ENCODE measurements at places on chromosomes 2 and 18.
A peak's percentile ranks its signal among the peaks of the same experiment; 100 is the strongest.

DNA sequence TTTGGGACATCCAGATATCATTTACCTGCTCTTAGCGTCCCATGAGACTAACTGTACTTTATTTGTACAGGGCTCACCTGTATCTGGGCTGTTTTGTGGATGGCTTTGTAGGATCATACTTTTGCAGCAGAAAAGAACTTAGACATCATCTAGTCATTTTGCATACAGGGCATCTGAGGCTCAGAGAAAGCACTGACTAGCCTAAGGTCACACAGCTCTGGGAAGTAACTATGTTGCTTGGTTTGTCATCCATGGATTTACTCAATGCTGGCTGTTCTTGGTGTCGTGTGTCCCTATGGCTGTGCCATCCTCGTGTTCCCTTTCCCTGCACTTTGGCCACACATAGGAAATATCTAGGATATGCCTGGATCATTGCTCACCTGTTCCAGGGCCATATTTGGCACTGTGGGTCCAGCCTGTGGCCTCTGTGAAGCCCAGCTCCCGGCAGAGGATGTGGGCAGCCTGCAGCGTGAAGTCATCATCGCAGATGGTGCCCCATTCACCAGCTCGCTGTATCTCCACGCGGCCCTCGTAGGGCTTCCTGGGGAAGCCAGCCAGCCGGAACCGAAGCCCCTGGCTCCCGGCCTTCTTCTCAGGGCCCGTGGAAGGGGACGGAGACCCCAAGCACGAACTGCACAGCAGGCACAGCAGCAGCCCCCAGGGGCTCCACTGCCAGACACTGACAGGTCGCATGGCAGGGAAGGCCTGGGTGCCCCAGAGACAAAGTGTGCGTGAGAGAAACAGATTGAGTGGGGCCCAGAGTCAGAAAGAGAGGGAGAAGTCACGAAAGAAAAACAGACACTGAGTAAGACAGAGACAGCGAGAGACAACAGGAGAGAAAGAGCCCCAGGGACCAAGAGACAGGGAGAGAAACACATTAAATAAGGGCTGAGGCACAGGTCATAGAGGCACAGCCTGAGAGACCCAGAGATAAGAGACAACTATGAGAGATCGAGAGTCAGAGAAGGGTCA lies 1.5 kb downstream of the LOXL3 start:
- no peak for DNase-seq

GRCh38 chr2:97726261-97727064 lies 13.1 kb downstream of the ZAP70 start:
- no peak for DNase-seq

DNA sequence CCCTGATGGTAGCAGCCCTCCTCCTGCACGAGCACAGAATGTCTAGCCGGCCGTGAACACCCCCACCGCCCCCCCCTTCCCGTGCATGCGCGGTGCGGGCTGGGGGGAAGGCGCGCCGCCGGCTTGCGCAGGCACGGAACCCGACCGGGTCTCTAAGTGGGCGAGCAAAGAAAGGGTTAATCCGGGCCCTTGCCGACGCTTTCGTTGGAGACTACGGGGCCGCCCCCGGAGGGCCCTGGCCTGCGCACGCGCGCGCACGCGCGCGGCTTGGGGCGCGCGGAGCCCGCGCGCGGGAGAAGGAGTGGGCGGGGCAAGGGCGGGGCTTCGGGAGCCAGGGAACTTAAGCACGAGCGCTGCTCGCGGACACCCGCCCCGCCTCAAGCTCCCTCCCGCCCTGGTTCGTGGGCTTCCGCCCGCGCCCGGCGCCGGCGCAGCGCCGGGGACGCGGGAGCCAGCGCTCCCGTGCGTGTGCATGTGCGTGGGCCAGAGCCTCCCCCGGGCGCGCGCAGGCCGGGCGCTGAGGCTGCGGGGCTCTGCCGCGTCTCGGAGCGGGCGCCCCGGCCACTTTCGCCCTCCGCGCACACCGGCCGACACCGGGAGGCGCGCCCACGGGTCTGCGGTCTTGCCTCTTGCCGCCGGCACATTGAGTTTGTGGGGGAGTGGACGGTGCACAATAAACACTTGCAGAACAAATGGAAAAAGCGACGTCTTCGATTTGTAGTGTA lies 617 bp upstream of the ZBTB14 start:
- DNase-seq, result peak; percentile 98

DNA sequence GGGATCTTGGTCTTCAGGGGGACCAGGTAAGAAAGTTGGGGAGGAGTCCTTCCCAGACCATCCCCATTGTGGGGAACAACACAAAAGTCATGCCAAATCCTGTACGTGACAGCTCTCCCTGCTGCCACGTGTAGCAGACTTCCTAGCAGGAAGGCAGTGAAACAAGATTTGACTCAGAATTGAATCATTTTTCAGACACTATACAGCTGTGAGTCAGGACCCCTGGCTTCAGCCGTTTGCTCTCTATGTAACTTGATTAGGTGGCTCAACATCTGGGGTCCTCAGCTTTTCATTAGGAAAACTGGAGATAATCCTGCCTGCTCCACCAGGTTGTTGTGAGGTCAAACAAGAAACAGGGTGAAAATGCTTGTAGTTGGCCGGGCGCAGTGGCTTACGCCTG lies 32.9 kb upstream of the PDCL3 start:
- no peak for DNase-seq

DNA sequence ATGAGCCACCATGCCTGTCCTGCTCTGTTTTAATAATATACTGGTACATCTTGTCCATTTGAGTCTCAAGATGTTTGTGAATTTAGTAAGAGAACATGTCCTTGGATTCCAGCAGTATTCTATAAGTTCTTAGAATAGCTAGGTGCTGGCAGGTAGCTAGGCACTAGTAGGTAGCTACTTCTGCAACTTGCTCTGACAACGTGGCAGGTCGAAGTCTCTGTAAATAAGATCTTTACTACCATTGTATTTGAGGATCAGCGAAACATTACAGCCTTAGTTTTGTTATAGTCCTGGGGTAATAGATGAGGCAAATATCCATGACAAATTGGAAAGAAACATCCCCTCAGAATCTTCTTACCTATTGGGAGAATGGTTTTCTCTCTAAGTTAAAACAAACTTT lies 14.2 kb upstream of the PRELID3A start:
- DNase-seq, result no peak

GRCh38 chr2:129870685-129871241 lies 108.7 kb upstream of the RAB6C start:
- no peak for DNase-seq

- no peak for DNase-seq
Measured at GRCh38 chr2:113910110-113910717, 20.3 kb downstream of the ACTR3 start.

DNA sequence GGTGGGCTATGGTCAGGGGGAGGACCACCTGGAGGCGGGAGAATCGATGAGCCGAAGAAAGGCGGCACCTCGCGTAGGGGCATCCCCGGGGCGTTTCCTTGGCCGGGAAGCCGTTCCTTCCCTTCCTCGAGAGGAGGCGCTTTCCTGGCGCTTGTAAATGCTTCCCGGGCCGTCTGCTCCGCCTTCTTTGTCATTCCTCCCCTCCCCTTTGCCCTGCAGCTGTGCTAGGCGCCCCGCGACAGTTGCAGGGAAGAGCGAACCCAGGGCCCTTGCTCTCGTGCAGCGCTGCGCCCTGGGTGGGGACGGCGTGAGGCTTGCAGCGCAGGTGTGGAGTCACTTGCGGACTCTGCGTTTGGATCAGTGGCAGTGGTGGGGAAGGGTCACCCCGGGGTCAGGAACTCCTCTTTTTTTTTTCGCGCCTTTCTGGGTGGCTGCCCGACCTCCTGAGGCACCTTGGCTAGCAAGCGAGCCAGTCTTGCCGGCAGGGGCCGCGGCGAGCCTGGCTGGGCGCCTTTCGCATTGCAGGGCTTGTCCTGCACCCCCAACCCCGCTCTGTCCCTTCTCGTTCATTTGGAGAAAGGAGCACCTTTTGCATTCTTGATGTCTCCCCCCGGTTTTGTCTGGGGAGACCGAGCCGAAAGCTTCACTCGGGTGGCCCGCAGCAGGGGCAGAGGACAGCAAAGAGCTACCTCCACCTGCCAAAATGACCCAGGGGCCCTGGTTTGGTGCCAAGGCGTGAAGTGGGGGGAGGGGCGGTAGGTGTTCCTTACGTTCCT lies 858 bp downstream of the KCNS3 start:
- no peak for DNase-seq

DNA sequence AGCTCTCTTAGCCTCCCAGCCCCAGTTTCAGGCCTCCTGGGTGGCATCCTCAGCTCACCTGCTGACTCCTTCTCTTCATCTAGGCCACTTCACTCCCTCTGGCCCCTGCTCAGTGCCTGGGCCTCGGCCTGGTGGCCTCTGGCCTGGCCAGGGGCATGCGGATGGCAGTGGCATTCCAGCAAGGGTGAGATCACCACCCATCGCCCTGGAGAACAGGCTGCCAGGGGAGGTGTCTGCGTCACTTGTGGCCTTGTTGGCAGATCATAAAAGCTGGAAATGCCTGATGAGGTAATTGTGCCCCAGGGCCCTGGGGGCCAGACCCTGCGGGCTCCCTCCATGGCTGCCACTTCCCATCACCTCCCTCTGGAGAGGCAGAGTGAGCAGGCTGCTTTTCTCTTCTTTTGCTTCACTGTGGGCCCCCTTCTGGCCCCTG lies 72.5 kb upstream of the SMAD2 start:
- no peak for DNase-seq

DNA sequence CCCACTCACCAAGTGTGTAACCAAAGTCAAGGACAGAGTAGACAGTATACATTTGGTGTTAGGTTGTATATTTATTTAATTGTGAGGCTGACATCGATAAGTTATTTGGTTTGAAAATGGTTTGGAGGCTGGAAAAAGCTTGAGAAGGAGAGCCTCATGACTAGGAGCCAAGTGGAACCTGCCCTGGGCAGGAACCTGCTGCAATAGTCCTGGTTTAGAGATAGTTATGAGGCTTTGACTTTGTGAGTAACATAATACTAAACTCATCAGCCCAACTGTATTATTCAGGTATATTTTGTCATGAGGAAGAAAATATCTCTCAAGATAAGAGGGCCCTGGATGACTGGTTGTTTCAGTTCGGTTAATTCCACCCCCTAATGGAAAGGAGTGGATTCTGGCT lies 234.3 kb upstream of the CYRIA start:
- DNase-seq, result no peak

GRCh38 chr2:207008105-207008990 lies 69.0 kb downstream of the CPO start:
- no peak for DNase-seq

GRCh38 chr2:7634409-7634808 lies 717.2 kb downstream of the RNF144A start:
- no peak for DNase-seq

GRCh38 chr2:27074738-27075565 lies 3.5 kb upstream of the EMILIN1 start:
- no peak for DNase-seq

- DNase-seq, result no peak
Measured at GRCh38 chr18:12233378-12233777, 20.8 kb upstream of the CIDEA start.

DNA sequence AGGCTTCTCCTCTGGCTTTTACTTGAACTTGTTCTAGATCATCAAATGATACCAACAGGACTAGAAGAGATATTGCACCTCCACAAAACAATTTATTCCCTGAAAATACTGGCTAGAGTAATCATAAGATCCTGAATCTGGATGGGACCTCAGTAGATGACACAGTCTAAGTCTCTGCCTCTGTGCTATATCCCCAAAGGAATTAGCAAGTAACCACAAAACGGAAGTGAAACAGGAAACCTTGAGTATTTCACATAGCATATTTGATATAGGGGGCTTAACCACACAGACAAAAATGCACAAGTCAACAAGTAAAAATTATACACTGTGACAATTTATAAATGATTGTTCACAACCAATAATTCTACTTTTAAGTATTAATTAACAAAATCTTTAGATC lies 456.9 kb upstream of the TNP1 start:
- no peak for DNase-seq

- DNase-seq, result no peak
Measured at GRCh38 chr18:62894681-62895390, 179.5 kb downstream of the PHLPP1 start.

DNA sequence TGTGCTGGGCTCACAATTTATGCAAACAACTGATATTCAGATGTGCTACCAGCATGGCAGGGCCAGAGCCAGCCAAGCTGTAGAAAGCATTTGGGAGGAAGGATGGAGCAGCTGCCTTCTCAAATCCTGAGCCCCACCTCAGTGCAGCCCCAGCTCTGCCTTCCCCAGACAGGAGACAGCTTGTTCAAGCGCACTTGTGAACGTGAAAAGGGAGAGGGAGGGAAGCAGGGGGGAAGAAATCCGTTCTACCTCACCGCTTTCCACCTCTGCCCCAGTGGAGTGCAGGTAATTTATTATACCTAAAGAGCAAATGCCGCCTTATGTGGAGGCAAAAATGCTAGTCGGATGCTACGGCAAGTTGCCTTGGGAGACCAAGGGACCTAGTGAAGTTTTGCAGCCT lies 66.0 kb upstream of the SLC14A2 start:
- no peak for DNase-seq

GRCh38 chr2:207144173-207144785 lies 21.5 kb downstream of the KLF7 start:
- no peak for DNase-seq

DNA sequence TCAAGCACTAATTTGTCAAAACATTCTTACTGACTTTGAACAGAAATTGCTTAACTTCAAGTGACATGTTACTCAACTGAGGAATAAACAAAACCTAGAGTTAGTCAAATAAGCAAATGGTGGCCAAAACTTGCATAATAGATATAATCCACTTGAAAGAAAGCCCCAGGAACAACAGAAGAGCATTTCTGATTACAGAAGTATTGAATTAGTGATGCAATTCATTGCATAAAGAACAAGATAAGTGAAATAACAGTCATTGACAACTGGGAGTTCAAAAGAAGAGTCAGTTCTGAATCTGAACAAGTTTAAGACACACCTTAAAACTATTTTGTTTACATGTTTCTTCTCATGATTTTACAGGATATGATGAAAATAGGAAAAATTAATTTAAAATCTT lies 30.8 kb downstream of the COBLL1 start:
- DNase-seq, result peak; percentile 50

- no peak for DNase-seq
Measured at GRCh38 chr2:68099260-68099659, 36.5 kb upstream of the C1D start.

GRCh38 chr2:34785206-34785785 lies 1186.2 kb upstream of the FAM98A start:
- no peak for DNase-seq

DNA sequence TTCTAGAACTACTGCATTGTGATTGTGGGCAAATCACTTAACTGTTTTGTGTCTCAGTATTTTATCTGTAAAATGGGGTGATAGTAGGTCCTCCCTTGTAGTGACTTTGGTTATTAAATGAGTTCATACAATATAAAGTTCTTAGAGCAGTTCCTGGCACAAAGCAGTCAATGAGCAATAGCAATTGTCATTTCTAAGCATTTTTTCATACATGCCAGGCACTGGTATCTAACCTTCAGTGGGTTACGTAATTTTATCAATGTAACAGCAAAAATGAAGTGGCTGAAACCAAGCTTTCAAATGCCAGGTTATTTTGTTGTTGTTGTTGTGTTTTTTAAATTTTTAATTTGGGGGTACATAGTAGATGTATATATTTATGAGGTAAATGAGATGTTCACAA lies 401.9 kb downstream of the MEIS1 start:
- DNase-seq, result no peak

GRCh38 chr2:66587216-66587615 lies 152.3 kb downstream of the MEIS1 start:
- DNase-seq, result no peak
